ENCODE measurements at places on chromosomes 12 and 14. TPM values are rescaled to one million over a fixed set of nuclear protein-coding genes. Genes with fewer than 3 reads are reported as not detected.

The POTEG gene
- not detected for total RNA-seq

- DNase-seq: peak; percentile 12
Observed at GRCh38 chr12:123363740-123364531, 711 bp downstream of the SBNO1 start.

DNA sequence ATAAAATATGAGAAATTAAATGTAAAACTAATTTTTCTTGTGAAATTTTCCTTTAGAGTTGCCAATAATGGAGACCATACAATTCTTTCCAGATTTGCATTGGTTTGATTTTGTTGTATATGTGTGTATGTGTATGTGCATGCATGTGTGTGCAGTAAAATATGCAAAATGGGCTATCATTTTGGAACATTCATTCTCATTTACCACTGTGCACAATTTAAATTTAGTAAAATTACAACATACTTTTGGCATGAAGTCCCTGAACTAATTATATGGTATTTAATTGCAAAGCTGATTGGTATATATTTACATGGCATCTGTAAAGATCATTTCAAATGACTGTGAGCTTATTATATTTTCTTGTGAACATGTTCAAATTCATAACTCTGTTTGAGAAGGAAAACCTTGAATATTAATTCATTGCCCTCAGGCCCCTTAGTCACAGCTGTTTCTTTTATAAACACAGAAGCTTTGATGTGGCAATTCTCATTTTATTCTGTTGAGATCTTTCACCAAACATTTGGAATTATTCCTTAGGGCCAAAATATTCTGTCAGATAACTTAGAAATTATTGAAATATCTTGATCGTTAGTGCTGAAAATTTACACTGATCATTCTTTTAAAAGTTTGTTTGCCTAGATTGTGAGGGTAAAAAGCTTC, 17.6 kb downstream of the KERA start:
- peak; percentile 27 for DNase-seq

- no peak for DNase-seq
Observed at GRCh38 chr14:32656601-32657000, 282.1 kb upstream of the NPAS3 start.

DNA sequence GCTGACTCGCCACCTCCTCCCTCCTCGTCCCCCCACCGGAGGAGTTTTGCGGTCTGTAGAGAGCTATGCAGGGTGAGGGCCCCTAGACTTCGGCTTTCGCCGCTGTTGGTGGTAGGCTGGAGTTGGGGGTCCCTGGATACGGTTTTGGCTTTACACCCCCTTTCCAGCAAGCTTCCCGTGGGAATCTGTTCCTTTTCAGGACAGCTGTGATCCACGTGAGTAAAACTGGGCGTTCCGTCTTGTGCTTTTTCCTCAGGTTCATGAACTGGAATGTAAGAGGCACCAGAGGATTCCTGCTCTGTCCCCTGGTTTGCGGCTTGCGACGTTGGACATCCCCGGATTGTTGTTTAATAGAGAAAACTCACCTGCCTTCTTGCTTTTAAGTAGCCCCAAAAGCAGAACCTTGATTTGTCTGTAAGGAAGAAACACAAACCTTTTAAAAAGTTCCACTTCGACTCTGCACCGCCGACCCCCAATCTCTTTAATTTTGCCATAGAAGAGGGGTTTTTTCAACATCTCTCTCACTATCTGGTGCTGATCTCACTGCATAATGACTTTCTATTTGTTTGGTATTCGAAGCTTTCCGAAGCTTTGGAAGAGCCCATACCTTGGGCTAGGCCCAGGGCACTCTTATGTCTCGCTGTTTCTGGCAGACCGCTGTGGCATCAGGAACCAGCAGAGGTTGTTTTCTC, 490 bp downstream of the PRORP start:
- peak; percentile 51 for DNase-seq

GRCh38 chr12:30646821-30647220, 48.8 kb downstream of the IPO8 start:
- DNase-seq: no peak

- DNase-seq: no peak
Observed at GRCh38 chr14:84253326-84253725, 1276.6 kb upstream of the FLRT2 start.

DNA sequence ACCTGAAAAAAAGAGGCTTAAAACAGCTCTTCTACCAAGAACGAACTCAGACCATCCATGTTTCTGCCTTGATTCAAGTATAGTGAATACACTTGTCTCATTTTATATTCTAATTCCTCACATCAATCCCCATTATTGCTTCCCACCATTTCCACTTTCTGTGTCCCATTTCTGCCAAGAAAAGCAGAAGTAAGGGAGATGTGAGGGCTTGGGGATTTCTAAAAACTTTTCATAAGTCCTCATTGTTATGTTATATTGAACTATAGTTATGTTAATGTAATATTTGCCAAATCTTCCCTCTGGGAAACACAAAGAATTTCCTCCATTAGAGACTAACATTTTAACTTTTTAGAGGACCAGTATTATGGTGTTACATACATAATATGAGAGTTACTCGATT, 48.2 kb upstream of the PSMA6 start:
- no peak for DNase-seq
